Vagina (tissue), 2 donors: ENCODE measurements at places on chromosomes 5 and 9. TPM values are rescaled to one million over a fixed set of nuclear protein-coding genes. Genes with fewer than 3 reads are reported as not detected.
A peak's percentile ranks its signal among the peaks of the same experiment; 100 is the strongest.

DNA sequence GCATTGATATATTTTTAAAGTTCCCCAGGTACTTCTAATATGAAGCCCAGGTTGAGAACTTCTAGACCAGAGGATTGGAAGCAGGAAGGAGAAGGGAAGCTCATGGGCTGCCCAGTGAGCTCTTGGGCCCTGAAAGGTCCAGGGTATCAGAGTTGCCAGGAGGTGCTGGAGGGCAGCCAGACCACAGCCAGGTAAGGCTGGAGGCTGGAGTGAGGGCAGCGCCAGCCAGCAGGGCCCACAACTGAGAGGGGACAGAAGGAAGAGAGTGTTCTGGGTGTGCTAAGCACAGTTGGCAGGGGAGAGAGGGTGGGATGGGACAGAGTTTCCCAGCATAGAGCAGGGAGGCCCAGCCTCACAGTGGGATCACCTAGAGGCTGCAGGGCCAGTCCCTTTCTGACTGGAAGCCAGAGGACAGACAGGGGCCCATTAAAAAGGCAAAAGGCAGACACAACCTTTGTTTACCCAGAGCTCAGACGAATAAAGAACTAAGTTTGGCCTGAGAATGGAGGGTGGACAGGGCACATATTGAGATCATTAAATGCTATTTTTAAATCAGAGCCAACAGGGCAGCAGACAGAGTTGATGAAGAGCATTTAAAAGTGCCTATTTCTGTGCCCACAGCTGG is 94.9 kb downstream of the PDE8B start:
- H3K27me3 ChIP-seq = no peaks in the 10 kb centered on the region
- peak overlapping the region; percentile 34 for H3K27ac ChIP-seq
- H3K4me1 ChIP-seq = peaks cover 22% of the 10 kb centered on the region

DNA sequence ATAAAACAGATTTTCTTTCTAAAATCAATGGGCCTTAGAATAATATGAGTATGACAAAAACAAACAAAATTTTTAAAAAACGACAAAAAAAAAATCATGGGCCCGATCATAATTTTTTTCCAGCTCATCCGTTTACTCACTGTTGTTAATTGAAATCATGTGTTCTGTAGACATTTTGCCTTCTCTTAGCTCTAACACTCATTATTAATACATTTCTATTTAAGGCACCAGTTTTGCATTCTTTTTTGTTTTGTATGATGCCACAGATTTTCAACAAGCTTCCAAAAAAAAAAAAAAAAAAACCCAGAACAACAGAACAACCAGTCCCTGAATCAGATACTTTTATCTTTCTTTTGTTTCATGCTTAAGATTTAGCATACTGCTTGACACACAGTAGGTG is 86.4 kb downstream of the PRLR start:
- no peaks in the 10 kb centered on the region for H3K27me3 ChIP-seq
- no peak overlapping the region for H3K27ac ChIP-seq

- H3K27ac ChIP-seq = no peak overlapping the region
- H3K36me3 ChIP-seq = no peaks in the 10 kb centered on the region
- no peaks in the 10 kb centered on the region for H3K27me3 ChIP-seq
Observed at GRCh38 chr9:78525986-78526560, 229.1 kb downstream of the PSAT1 start.

GRCh38 chr9:37910271-37910670 is 6.3 kb upstream of the SLC25A51 start:
- H3K27me3 ChIP-seq = no peaks in the 10 kb centered on the region
- no peak overlapping the region for H3K4me3 ChIP-seq
- H3K4me1 ChIP-seq = peaks cover 5% of the 10 kb centered on the region
- H3K36me3 ChIP-seq = no peaks in the 10 kb centered on the region
- H3K27ac ChIP-seq = no peak overlapping the region
- DNase-seq = peak; percentile 56

GRCh38 chr5:40999966-41000365 is 71.2 kb downstream of the MROH2B start:
- no peaks in the 10 kb centered on the region for H3K36me3 ChIP-seq
- H3K4me1 ChIP-seq = no peaks in the 10 kb centered on the region
- no peaks in the 10 kb centered on the region for H3K27me3 ChIP-seq

DNA sequence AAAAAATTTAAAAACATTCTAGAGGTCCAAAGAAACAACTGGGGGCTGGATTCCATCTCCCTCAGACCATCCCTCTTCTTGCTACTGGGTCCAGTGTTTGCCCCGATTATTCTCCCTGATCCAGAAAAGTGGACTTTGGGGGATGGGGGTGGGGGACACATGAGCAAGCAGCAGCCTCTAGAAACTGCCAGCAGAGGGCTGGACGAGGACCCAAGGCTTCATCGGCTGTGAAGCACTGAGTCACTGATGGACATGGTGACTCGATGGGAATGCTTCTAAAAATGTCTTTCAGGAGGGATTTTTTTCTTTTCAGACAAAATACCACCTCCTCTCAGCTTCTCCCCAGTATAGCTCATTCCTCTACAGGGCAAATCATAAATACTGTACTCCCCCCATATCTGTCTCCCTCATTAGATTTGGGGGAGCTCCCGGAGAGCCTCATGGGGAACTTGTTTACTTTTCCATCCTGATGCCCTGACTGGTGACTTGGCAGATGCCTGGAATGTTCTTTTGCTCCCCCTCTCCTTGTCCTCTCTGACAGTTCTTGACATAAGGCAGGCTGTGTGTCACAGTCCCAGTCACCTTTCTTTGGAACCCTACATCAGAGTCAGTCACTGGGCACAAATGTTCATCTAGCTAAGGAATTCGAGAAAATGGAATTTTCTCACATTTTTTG is 67.2 kb upstream of the STC2 start:
- no peaks in the 10 kb centered on the region for H3K27me3 ChIP-seq
- H3K4me1 ChIP-seq = no peaks in the 10 kb centered on the region
- no peak overlapping the region for H3K27ac ChIP-seq
- no peaks in the 10 kb centered on the region for H3K36me3 ChIP-seq

GRCh38 chr5:43138512-43138893 is 17.8 kb downstream of the ZNF131 start:
- no peak overlapping the region for H3K27ac ChIP-seq
- no peak overlapping the region for H3K4me3 ChIP-seq
- no peak for DNase-seq
- no peaks in the 10 kb centered on the region for H3K4me1 ChIP-seq
- H3K36me3 ChIP-seq = no peaks in the 10 kb centered on the region

- no peak for DNase-seq
- no peaks in the 10 kb centered on the region for H3K36me3 ChIP-seq
- H3K27me3 ChIP-seq = no peaks in the 10 kb centered on the region
- H3K4me3 ChIP-seq = no peak overlapping the region
- H3K4me1 ChIP-seq = peaks cover 29% of the 10 kb centered on the region
- H3K27ac ChIP-seq = no peak overlapping the region
Observed at GRCh38 chr5:14171046-14171445, 27.9 kb downstream of the TRIO start.

GRCh38 chr5:167570431-167570830 is 721.0 kb upstream of the WWC1 start:
- H3K4me1 ChIP-seq = peaks cover 6% of the 10 kb centered on the region
- no peaks in the 10 kb centered on the region for H3K27me3 ChIP-seq
- no peak for DNase-seq
- H3K36me3 ChIP-seq = no peaks in the 10 kb centered on the region

- no peak overlapping the region for H3K4me3 ChIP-seq
- H3K27me3 ChIP-seq = no peaks in the 10 kb centered on the region
- H3K4me1 ChIP-seq = peaks cover 33% of the 10 kb centered on the region
- no peak overlapping the region for H3K27ac ChIP-seq
Observed at GRCh38 chr9:20478786-20479185, 143.5 kb downstream of the MLLT3 start.

DNA sequence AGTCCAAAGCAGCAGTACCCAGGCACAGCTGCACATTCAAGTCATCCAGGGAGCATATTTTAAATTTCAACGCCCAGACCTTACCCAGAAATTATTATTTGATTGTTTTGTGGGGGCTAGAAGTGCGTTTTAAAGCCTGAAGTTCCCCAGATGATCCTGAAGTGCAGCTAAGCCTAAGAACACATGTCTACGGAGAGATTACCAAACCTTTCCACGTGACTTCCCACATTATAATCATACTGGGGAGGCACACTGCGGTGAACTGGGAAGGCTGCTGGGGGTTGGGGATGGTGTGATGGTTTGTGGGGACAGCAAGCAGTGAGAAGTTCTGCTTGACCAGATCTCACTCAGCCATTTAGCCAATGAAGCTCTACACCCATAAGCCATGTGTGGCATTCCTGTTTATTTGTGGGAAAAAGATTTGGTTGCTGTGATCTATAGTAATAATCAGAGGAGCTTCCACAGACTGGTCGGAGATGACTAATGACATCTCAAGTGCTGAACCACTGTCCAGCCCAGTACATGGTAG is 93.4 kb upstream of the CDH6 start:
- H3K4me1 ChIP-seq = peaks cover 4% of the 10 kb centered on the region
- no peak for DNase-seq
- H3K27ac ChIP-seq = no peak overlapping the region
- no peaks in the 10 kb centered on the region for H3K36me3 ChIP-seq

GRCh38 chr9:33860200-33860871 is 43.4 kb downstream of the UBE2R2 start:
- no peak overlapping the region for H3K4me3 ChIP-seq
- no peak for DNase-seq
- H3K27ac ChIP-seq = no peak overlapping the region
- no peaks in the 10 kb centered on the region for H3K27me3 ChIP-seq

DNA sequence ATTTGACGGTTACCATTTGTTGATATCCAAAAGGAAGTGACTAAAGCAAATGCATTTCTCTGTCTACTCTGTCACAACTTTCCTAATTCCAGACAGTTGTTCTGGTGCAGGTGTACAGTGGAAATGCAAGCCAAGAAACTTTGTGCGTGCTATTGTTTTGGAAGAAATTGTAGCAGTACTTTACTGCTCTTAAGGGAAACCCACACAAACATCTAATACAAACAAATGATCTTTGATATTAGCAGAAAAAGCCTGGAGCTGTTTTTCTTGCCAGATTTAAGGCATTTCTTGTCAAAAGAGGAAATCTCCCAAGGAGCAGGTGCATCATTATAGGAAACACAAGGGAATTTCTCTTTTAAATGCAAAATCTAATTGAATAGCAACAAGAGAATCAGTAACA is 2.0 kb downstream of the SNCAIP start:
- no peaks in the 10 kb centered on the region for H3K27me3 ChIP-seq
- H3K4me3 ChIP-seq = no peak overlapping the region
- no peaks in the 10 kb centered on the region for H3K36me3 ChIP-seq
- H3K4me1 ChIP-seq = peaks cover 17% of the 10 kb centered on the region
- no peak for DNase-seq

- DNase-seq = no peak
- H3K36me3 ChIP-seq = no peaks in the 10 kb centered on the region
- no peaks in the 10 kb centered on the region for H3K27me3 ChIP-seq
Observed at GRCh38 chr5:152542741-152543140, 137.7 kb upstream of the NMUR2 start.

- H3K27me3 ChIP-seq = no peaks in the 10 kb centered on the region
- no peaks in the 10 kb centered on the region for H3K36me3 ChIP-seq
- no peaks in the 10 kb centered on the region for H3K4me1 ChIP-seq
- no peak overlapping the region for H3K4me3 ChIP-seq
- DNase-seq = no peak
Observed at GRCh38 chr5:36772276-36773140, 104.1 kb upstream of the NIPBL start.

DNA sequence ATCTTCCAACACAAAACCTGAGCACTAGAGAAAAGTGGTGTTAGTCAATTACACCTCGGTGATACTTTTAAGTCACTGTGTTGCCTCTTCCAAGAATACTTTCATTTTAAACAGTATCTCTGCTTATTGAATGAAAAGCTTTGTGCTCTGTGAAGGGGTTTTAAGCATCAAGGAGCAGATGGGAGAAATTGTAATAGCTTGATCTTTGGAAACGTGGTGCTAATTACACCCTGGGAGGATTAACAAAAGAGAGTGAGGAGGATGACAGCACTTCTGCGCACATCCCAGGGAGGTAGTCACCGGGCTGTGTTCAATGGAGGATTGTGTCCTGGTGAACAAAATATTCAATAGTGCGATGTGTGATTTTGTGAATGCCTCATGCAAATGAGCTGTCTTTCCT is 477.4 kb upstream of the ADAMTS16 start:
- H3K4me3 ChIP-seq = no peak overlapping the region
- no peak overlapping the region for H3K27ac ChIP-seq
- no peaks in the 10 kb centered on the region for H3K4me1 ChIP-seq
- H3K27me3 ChIP-seq = no peaks in the 10 kb centered on the region

GRCh38 chr5:91495699-91496098 is 112.6 kb upstream of the ARRDC3 start:
- H3K27ac ChIP-seq = no peak overlapping the region
- H3K27me3 ChIP-seq = no peaks in the 10 kb centered on the region

GRCh38 chr5:53350368-53350767 is 130.1 kb upstream of the FST start:
- no peaks in the 10 kb centered on the region for H3K36me3 ChIP-seq
- no peak for DNase-seq
- H3K27ac ChIP-seq = no peak overlapping the region
- H3K4me3 ChIP-seq = no peak overlapping the region
- H3K27me3 ChIP-seq = no peaks in the 10 kb centered on the region

DNA sequence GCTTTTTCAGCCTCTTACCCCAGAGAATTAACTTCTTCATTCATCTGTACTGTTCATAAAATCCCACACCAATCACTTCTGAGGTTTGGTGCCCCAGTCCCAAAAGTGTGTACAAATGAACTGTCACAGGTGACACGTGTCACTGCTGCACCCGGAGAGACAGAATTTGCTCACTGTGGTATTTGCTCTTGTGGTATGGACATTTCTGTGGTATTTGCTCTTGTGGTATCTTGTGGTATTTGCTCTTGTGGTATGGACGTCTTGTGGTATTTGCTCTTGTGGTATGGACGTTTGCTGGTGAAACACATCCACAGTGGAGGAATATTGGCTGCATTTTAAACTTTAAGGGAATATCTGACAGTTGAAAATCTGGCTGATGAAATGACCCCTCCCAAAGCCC is 214.9 kb upstream of the DAP start:
- no peaks in the 10 kb centered on the region for H3K27me3 ChIP-seq
- no peak for DNase-seq
- H3K36me3 ChIP-seq = no peaks in the 10 kb centered on the region
- H3K4me1 ChIP-seq = no peaks in the 10 kb centered on the region

DNA sequence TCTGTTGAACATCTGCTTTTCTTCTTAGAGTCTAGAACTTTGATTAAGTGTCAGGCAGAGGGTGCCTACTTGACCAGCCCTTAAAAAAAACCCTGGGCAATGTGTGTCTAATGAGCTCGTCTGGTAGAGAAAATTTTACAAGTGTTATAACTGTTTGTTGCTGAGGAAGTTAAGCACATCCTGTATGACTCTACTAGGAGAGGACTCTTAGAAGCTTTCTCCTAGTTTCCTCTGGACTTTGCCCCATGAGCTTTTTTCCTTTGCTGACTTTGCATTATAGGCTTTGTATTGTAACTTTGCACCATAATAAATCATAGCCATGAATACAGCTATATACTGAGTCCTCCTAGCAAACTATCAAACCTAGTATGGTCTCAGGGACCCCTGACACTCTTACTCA is 39.4 kb downstream of the GNG10 start:
- no peaks in the 10 kb centered on the region for H3K4me1 ChIP-seq
- no peak overlapping the region for H3K4me3 ChIP-seq
- no peaks in the 10 kb centered on the region for H3K36me3 ChIP-seq

Gene ENTPD2
- total RNA-seq = 4.9 TPM

Gene WDR38
- total RNA-seq = not detected

Gene LVRN
- total RNA-seq = 1.7 TPM

Gene C9orf153
- total RNA-seq = not detected

Gene IL3
- not detected for total RNA-seq

Gene PDCD1LG2
- 1.2 TPM for total RNA-seq

Gene ZNF658
- total RNA-seq = 2.7 TPM

Gene SLCO6A1
- not detected for total RNA-seq

Gene PRR7
- total RNA-seq = 1.2 TPM

Gene CNTNAP3
- total RNA-seq = 14.7 TPM
